ENCODE measurements at places on chromosomes 6 and 20.

DNA sequence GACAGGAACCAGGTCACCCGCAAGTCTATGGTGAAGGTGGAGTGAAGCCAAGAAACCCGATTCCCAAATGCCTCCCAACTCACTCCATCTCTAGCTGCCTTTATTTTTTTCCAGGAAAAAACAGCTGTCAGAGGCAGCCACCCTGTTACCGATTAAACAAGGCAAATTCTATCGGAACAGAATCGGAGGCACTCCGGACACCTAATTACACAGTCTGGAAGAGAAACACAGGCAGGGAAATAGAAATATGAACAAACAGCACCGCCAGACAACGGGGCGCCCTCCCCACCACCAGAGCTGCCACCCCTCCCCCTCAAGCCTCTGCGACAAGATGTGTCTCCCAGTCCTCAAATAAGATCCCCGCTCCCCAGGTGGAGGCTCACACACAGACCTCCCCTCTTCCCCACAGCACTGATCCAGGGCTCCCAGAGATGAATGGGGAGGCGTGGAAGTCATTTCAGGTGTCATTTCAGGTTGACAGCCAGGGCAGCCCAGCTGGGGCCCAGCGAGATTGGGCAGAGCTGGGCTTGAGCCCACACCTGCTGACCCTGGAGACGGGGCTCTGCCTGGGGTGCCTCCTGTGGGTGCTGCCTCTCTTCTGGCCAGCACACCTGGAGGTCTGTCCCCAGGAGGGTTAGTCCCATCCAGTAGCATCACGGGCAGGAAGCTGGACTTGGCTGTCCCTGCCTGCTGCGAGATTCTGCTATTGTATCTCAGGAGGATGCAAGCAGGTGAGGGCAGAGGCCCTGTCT lies 19.8 kb upstream of the VSTM2L start:
- DNase-seq: no peak

DNA sequence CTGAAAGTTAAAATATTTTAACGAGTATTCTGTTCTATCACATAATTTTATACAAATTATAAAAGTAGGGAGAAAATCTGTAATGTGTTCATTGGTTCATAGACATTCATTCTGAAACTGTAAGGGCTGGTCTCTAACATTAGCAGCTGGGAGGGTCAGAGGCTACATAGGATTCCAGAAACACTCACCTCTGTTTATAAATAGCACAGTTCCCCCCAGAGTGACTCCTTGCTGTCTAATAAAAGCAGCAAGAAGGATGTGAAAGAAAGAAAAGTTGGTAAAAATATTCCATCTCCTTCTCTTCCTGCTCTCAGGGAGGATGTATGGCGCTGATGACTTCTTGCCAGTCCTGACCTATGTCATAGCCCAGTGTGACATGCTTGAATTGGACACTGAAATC lies 25.3 kb upstream of the NAA20 start:
- DNase-seq: no peak

DNA sequence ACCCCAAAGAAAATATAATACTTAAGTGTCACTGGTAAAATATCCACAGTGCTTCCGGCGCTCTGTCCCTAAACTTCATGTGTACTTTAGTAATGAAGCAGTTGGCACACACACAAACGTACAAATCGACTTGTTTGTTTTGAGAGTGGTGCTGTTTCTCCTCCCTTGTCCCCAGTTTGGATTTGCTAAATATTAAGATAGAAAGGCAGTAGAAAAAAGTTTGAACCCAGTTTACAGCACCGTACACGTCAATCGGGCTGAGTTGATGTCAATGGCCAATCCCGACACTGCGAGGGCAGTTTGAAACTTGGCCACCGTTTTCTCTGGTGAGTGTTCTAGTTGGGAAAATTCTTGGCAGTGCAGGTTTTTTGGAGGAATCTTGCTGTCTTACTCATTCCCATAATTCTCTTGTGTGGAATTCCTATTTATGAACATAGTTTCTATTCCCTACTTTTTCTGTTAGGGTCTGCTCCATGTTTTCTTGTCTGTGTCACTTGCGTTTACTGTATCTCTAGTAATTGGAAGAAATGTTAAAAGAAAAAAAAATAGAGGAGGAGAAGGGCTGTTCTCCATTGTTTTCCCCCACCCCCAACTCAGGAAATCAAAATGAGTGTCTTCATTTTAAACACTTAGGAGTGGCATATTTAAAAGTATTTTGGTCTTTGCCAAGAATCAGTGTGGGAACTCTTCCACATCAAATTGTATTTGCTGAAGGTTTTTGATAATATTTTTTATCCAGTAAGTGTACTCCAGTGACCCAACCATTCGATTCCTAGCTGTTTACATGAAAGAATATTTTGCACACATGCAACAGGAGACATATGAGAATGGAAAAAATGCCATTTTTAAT lies 72.3 kb downstream of the OR2B2 start:
- DNase-seq: no peak

- DNase-seq: no peak
These were observed 29.4 kb downstream of the LPA start for GRCh38 chr6:160634706-160635105.

DNA sequence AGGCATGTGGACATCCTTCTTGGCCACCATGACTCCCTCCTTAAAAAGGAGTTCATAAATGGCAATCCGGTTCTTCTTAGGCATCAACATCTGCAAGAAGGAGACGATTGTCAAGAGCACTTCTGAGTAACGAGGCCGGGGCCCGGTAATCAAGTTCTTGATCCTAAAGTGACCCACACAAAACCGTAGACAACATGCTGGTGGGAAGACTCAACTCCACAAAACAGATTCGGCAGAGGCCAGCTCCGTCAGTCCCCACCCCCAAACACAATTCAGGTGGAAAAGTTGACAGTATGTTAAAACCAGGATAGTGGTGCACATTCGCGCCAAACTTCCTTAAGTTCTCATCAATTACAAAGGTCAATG lies 754 bp downstream of the RPS10 start:
- DNase-seq: no peak

DNA sequence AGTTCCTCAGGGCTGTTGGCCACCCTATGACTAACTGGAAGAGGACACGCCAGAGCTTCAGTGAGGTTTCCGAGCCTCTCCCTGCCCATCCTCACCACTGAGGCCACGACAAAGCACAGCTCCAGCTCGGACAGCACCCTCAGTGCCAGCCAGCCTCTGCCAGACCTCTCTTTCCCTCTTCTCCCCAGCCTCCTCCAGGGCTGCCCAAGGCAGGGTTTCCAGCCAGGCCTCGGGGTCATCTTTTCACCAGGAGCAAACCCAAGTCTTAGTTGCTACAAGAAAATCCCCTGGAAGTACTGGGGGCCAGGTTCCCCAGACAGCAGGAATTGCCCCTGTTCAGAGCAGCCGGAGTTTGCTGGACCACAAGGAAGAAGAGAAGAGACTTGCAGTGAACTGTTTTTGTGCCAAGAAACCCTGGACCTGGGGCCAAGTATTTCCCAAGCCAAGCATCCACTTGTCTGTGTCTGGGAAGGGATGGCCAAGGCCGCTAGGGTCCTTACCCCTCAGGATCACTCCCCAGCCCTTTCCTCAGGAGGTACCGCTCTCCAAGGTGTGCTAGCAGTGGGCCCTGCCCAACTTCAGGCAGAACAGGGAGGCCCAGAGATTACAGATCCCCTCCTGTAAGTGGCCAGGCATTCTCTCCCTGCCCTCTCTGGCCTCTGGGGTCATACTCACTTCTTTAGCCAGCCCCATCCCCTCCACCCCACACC lies 41.6 kb downstream of the PLAGL2 start:
- peak; percentile 68 for DNase-seq

DNA sequence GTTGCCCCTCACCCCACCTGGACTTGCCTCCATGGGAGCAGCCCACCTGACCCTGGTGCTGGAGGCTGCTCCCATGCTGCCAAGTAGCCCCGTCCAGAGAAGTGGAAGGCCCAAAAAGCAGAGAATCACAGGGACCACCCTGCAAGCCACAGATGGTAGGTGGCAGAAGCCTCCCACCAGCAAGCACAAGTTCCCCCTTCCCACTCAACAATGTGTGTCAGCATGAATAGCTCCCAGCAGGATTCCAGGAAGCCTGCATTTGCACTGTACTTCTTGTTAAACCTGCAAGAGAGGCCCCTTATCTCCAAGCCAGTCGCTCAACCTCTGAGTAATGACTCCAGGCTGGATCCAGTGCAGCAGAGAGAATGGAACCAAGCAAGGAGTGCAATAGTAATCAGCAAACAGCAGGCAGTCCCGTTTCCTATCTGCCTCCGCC lies 180.8 kb upstream of the CST7 start:
- no peak for DNase-seq

DNA sequence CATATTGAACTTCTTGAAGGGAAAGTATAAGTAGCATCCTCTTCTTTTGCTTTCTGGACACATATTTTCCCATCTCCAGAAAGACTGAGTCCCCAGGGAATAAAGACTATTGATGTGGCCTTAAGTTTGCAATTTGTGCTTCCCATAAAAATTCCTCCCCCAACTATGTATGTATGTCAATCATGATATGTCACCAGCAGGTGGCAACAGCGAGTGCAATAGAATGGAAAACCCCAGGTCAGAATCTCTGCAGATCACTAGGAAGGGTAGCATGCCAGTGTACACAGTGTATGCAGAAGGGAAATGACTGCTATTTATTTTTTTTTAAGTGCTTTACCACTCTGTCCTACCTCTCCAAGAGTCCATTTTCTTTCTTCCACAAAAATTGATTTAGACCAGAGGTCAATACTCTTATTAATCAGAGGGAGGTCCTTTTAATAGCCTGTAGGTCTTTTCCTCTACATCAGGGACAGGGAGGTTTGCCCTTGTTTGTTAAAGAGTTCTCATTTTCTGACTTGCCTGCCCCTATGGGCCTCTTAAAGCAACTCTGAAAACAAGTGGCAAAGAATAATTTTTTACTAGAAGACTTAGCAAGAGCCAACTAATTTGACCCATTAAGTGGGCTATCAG lies 61.4 kb downstream of the BMP2 start:
- no peak for DNase-seq

- DNase-seq: no peak
These were observed 5.6 kb upstream of the CFB start for GRCh38 chr6:31940256-31940664.

DNA sequence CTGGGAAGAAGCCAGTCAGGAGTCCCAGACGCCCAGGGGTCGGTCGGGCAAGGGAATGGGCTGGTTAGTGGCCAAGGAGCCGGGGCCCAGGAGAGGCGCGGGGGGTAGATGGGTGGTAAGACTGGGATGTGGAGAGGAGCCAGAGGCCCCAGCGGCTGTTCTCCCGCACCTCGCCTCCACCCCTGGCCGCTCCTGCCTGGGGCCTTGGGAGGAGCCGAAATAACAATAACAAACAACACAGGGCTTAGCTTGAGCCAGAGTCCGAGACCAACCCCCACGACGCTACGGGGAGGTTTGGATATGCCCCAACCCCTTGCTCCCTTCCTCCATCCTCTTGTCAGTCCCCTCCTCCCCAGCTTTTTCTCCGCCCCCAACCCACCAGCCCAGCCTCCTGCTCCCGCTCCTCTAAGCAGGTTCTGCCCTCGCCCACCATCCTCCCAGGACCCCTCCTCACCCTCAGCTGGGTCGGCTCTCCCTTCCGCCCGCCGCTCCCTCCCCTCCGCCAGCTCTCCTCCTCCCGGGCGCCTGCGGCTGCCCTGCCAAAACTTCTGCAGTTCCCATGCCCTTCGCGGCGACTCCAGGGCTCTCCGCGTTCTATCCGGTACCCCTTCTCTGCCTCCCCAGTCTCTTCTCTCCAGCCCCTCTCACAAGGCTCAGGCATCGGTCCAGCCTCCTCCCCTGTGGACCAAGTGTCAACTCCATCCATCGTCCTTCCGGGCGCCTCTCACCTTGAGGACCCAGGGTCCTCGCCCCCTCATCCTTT lies 1.1 kb downstream of the RNF39 start:
- DNase-seq: no peak

DNA sequence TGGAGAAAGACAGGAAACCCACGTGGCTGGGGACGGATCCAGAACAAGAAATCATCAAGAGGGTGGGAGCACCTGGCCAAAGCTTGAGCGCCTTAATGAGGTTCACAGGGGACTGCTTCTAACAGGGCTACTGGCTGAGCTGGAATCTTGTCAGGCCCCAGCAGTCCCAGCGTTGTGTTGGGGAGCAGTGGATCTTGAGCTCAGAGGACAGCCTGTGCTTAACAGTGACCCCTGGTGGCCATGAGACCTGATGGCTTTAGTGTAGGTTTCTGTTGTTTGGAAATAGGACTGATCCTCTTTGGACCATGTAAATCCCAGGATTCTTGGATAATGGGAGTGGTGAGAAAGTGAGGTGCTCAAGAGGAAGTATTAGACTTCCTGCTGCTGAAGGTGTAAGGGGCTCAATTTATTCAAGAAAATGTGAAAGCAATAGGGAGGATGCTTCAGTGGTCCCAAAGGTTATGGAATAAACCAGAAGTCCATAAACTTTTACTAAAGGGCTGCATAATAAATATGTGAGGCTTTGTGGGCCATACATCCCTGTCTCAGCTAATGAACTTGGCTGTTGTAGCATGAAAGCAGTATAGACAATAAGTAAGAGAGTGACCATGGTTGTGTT lies 216.2 kb downstream of the NFATC2 start:
- DNase-seq: no peak

DNA sequence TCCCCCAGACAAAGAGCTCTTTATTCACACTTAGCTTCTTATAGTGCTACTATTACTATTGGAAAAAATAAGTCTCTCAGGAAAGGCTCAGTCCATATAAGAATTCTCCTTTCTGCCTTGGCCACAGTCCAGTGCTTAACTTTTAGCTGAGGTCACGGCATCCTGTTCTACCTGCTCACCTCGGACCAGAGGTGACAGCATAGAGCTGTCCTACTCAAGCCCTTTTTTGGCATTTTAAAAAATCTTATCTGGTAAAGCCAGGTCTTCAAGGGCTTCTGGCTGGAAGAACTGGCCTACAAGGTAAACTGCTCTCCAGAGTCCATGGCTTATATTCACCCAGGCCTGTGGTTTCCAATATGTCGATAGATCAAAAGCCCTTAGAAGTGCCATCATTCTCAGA lies 109.7 kb downstream of the RCAN2 start:
- no peak for DNase-seq

GRCh38 chr6:393391-394221 lies 2.1 kb downstream of the IRF4 start:
- DNase-seq: no peak

DNA sequence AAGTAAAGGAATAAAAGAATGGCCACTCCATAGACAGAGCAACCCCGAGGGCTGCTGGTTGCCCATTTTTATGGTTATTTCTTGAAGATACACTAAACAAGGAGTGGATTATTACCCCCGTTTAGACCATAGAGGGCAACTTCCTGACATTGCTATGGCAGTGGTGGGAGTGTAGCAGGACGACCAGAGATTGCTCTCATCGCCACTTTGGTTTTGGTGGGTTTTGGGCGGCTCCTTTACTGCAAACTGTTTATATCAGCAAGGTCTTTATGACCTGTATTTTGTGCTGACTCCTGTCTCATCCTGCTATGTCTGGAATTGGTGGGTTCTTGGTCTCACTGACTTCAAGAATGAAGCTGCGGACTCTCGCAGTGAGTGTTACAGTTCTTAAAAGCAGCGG lies 78.7 kb downstream of the C6orf52 start:
- DNase-seq: no peak

DNA sequence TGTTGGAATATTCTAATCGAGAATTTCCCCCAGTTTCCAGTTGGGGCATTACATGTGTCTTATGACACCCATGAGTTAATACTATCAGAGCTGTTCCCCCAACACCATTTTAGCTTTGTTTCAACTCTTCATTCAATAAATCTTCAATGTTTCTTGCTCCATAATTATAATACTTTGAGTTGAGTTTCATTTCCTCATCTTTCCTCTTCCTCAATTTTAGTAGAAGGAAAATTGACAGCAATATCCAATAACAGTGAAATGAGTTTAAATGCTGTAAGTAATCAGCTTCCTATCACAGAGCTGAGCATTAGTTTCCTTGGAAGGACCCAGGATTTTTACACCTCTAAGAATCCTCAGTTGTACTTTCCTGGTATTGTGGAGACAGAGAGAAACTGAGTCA lies 1.0 kb upstream of the STMND1 start:
- DNase-seq: no peak
